CD4-positive, alpha-beta T cell treated with Interleukin-6 for 4 hours (primary cell): ENCODE measurements at places on chromosomes 11 and 22.
A peak's percentile ranks its signal among the peaks of the same experiment; 100 is the strongest.

- DNase-seq, result peak; percentile 33
Observed at GRCh38 chr11:44559207-44559939, 6.1 kb upstream of the CD82 start.

DNA sequence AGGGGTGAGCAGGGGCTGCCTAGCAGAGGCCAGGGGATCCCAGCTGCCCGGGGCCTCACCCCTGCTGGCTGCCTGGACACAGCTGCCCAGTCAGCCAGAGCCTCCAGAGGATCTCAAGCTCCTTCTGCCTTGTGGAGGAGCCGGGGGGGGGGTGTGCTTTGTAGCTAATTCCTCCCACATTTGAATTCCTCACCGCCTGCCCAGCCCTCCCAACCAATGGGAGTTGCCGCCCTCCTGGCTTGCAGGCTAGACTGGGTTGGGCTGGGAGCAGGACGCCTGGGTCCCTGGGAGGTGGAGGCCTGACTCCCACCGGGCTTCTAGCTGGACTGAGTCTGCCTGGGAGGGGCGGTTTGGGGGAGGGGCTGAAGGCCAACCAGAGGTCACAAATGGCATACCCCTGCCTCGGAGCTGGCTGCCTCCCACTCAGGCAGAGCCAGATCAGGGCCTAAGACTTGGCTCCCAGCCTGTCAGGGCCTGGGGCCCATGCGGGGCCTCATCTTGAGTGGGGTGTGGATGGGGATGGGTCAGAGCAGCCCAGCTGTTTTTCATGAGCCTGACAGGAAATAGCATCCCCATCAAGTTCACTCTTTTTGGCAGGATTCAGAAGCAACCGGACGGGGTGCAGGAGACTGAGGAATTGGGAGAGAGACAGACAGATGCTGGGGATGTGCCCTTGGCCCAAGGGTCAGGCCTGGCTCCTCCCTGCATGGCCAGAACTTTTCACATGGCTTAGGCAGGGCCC, 29.2 kb upstream of the PDE2A start:
- DNase-seq, result no peak

DNA sequence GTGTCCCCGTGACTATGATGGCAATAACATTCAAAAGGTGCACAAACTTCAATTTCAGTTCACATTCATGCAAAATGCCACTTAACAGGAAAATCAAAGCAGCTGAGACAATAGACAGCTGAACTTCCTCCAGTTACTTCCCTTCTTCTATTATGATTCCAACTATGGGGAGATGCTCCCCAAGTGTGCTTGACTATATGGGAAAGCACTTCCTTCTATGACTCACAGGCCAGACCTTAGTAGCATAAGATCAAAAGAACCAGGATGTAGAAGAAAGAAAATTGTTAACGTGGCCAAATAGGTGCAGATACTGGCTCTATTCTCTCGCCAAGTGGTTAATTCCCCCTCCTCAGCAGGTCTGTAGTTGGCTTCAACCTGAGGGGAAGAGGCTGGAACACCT, 7.8 kb upstream of the FAT3 start:
- no peak for DNase-seq

DNA sequence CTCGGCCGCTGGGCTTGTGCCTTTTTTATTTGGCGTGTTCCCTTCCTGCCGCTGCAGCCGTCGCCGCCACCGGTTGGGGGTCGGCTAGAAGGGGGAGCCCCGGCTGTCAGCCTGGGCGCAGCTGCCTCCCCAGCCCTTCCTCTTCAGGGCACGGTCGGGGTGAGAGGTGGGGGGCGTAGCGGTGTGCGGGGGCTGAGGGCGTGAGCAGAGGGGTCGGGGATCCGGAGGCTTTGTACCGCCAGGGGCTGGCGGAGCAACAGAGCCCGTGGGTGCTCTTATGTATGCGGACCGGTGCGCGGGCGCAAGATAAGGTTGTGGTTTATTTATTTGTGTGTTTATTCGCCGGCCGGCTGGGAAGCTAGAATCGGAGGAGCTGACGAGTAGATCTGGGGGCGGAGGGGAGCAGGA, 477 bp downstream of the ZBTB16 start:
- DNase-seq, result peak; percentile 32

GRCh38 chr22:30574095-30574981, at the start of gene GAL3ST1:
Gene GAL3ST1, minus strand, starts transcription at chr22:30574665. Its CDS starts 17,273 bp downstream, at chr22:30557392.
- no peak for DNase-seq

DNA sequence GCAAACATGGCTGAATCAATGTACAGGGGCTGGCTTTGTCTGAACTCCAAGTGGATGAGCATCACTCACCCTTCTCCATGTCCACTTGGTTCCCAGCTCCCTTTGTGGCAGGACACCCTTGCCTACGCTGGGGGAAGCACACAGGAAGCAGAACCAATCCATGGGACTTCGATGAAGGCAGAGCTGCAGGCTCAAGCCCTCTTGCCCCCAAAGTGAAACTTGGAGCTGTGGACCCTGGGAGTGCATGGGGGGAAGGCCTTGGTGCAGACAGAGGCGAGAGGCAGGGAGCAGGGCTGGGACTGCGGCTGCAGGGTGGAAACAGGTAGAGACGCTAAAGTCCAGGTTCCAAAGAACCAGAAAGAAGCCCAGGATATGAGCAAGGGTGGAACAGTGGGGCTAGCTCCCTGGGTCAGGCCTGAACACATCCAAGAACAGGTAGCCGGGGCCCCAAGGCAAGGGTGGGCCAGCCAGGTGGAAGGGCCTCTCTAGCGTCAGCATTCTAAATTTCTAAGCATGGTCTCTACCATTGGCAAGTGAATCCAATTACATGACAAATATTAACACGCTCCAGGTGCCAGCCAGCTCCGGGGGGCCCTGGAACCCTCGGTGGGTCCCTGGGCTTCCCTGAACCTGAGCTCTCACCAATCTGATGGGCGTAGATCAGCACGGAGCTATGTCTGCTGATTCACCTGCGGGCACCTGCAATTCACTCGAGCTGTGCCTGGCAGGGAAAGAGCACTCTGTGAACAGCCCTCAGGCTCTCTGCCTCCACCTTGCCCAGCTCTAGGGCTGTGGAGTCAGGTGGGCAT, 532.8 kb downstream of the BRD1 start:
- DNase-seq, result no peak

DNA sequence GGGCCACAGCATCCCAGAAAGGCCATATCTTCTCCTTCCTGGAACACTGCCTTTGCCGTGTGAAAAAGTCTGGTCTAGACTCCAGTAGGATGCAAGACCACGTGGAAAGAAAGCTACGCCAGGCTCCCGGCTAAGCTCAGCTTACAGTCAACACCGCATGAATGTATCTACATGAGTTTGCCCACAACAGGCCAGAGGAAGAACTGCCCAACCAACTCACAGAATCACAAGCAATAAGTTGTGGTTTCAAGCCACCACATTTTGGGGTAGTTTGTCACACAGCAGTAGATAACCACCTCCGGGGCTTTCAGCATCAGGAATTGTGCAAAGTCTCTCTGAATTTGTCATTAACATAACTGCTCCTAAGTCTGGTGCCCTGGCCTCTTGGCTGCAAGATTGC, 27.3 kb downstream of the HSPA8 start:
- DNase-seq, result no peak

- DNase-seq, result no peak
Observed at GRCh38 chr22:48957311-48957986, 870.2 kb downstream of the BRD1 start.

DNA sequence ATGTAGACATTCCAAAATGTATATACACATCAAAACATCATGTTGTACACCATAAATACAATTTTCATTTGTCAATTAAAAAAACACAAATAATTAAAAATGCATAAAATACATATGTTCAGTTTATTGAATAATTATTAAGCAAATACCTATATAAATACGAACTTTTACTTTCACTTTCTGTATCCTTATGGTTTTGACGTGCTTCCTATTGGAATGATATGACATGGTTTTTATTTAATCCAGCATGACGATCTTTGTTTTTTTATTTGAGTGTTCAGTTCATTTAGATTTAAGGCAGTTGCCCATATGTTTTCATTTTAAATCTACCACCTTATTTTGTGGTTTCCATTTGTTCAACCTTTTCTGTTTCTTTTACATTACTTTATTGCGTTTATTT, 198.3 kb upstream of the PLET1 start:
- DNase-seq, result no peak

- no peak for DNase-seq
Observed at GRCh38 chr11:121246021-121246768, 46.4 kb upstream of the SC5D start.

DNA sequence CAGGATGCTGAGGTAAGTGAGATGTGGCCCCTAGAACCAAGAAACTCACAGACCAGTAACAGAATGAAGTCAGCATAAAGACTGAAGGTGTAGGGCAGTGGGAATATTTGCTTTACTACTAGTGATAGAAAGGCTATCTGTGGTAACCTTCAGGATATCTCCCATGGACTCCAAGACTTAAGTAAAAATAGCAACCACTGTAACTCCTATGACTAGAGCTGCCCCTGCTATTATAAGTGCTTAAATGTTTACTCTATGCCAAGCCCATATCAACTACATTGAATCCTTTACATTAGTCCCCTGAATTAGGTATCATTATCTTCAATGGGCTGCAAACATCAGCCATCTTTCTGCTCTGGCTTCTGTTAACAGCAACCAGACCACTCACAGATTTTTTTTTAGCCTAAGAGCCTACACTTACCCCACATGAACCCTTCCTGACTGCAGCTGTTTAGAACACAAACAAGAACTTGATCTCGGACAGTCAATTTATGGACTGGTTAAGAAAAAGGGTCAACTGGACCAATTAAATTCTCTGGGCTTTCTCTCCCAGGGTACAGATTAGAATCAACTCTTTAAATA, 335.1 kb upstream of the API5 start:
- no peak for DNase-seq

GRCh38 chr11:126112547-126112946, 49.9 kb upstream of the CDON start:
- no peak for DNase-seq

- no peak for DNase-seq
Observed at GRCh38 chr22:39068033-39068785, 8.9 kb upstream of the APOBEC3G start.

DNA sequence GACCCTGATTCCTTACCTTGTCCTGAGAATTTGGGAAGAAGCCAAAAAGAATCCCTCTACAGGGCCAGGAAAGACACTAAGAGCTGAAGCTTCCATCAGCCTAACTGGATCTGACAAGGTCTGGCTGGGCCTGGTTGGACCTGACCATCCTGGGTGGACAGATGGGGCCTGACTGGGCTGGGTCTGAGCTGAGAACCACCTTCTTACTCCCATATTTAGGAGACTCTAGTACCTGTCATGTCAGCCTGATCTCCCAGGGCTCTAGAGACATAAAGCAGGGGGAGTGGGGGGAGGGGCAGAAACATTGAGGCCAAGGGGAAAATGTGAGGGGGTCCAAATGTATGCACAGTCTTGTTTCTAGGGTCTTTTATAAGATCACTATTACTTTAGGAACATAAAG, 129.9 kb downstream of the BUD13 start:
- no peak for DNase-seq

GRCh38 chr11:73752903-73753302, 8.0 kb downstream of the RAB6A start:
- DNase-seq, result no peak

DNA sequence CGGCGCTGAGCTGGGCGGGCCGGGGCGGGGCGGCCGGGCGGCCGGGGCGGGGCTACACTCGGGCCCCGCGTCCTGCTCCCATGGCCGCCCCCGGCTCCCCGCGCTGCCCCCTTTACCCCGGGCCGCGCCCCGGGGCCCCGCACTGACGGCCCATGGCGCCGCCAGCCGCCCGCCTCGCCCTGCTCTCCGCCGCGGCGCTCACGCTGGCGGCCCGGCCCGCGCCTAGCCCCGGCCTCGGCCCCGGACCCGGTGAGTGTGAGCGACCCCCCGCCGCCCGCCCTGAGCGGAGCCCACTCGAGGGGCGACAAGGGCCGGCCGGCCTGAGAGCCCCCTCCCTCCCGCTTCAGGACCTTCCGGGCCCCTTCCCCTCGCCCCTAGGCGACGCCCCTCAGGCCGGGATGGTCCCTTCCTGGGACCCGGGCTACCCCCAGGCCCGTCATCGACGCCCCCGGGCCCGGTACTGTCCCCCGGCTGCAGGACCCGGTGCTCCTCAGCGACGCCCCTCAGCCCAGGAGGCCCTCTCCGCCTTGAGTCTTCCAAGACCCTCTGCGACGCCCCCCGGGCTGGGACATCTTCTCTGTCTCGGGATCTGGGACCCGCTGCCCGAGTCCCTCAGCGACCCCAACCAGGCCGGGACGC, at the start of gene KREMEN1:
KREMEN1 (plus strand) TSS at position 57 of the 639 bp plus-strand sequence; CDS start at position 153, 96 bp downstream.
- peak; percentile 2 for DNase-seq

GRCh38 chr11:67419325-67420049, 4.0 kb downstream of the CARNS1 start:
- DNase-seq, result peak; percentile 5

- no peak for DNase-seq
Observed at GRCh38 chr11:30960387-30960992, 374.3 kb upstream of the MPPED2 start.

- no peak for DNase-seq
Observed at GRCh38 chr22:46747646-46748045, 9.6 kb upstream of the CERK start.

DNA sequence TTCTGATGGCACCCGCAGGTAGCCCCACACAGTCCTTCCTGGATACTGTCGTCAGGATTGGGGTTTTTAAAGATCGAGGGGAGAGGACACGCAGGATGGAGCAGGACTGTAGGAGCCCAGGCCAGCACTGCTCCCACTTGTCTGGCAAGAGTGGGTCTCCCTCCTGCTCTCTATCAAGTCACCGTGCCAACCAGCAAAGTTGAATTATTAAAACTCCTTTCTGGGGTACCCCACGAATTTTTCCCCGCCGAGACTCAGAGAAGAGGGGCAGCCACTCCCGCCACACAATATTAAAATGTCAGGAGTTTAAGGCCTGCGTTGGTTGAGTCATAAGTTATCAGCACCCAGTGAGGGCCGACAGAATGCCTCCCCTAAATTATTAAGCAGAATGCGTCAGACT, 10.1 kb downstream of the LMO1 start:
- DNase-seq, result no peak

DNA sequence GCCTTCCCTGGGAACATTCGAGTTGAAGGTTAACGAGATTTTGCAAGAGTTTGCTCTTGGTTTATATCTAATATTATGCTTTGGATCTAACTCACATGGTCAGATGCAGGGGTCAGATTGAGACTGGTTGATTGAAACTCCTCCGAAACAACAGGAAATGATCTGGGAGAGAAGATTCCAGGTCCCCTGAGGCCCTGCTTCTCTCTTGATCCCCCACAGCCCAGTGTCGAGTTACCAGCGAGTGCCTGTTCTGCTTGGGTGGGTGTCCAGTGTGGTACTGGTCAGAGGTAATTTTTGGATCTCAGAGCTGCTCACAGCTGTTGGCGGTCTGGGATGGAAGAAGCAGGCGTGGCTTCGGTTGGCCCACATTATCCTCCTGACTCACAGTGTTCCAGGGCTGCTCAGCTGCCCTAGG, 9.2 kb downstream of the FBLN1 start:
- DNase-seq, result no peak

DNA sequence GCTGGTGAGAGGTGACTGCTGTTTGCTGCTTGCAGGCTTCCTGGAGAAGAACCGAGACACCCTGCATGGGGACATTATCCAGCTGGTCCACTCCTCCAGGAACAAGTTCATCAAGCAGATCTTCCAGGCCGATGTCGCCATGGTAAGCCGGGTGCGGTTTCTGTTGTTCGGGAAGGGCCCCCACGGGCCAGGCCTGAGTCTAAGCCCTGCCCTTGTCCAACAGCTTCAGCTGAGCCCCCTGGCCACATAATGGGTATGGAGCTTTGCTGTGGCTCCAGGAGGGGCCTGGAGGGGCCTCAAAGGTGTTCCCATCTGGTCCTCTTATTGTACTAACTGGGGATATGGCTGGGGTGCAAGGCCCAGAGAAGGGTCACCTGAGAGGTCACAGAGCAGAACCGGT, 38.0 kb downstream of the MYO7A start:
- DNase-seq, result no peak

- no peak for DNase-seq
Observed at GRCh38 chr22:40412441-40412840, 42.0 kb downstream of the SGSM3 start.
